ENCODE measurements at places on chromosomes 7 and 10.
A peak's percentile ranks its signal among the peaks of the same experiment; 100 is the strongest.

DNA sequence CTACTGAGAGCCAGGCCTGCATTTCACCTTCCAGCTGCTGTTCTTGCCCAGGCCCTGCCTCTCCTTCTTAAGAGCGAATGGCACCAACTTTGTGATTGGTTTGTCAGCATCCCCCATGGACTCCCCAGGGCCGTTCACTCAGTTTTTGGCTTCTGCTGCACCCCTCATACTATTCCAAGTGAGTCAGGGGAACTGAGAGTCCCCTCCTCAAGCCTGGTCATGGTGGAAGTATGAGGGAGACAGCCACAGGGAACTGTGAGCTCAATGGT, 62.4 kb upstream of the ANTXRL start:
- DNase-seq: no peak

DNA sequence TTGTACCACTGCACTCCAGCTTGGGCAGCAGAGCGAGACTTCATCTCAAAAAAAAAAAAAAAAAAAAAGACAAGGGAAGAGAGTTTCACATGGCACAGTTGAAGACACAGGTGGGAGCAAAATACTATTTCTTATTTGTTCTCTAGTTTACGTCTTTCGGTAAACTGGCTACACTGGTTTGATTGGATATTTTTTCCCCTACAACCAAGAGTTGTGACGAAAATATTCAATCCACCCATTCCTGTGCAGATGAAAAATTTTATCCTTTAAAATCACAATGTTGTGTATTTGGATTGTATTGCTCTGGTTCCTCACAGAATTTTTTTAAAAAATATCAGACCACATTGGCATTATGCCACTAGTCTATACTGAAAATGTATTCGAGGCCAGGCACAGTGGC, 14.5 kb upstream of the ABCC2 start:
- no peak for DNase-seq

DNA sequence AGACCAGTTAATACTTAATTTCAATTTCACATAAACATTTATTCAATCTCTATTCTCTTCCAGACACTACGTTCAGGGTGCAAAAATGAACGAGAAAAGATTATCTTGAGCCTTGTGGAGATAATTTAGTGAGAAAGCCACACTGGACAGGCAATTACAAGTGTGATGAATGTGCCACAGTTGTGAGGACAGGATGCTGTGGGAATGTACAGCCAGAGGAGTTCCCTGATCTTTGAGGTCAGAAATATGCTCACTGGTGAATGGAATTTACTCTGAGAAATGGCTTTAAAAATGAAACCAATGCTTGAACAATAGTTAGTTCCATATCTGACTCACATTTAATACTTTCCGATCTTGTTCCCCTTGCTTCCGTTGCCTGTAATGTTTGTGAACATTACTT, 864.8 kb downstream of the GATA3 start:
- no peak for DNase-seq

- no peak for DNase-seq
Measured at GRCh38 chr10:110376021-110376766, 71.5 kb upstream of the SMNDC1 start.

GRCh38 chr7:16079723-16080122, 341.6 kb downstream of the CRPPA start:
- no peak for DNase-seq

- no peak for DNase-seq
Measured at GRCh38 chr7:155762655-155763054, 49.6 kb downstream of the SHH start.

- peak; percentile 68 for DNase-seq
Measured at GRCh38 chr10:97463363-97464132, 17.6 kb downstream of the ZDHHC16 start.

GRCh38 chr7:82335927-82336326, 107.7 kb downstream of the CACNA2D1 start:
- peak; percentile 36 for DNase-seq

All from T47D (cell line).